ENCODE measurements at places on chromosomes 7 and 10. TPM values are rescaled to one million over a fixed set of nuclear protein-coding genes. Genes with fewer than 3 reads are reported as not detected.

CYP2C18 gene
- 5.9 TPM for polyA plus RNA-seq

CDK14 gene
- polyA plus RNA-seq: 5.5 TPM

PRSS1 gene
- polyA plus RNA-seq: 19.9 TPM

- DNase-seq: no peak
Measured at GRCh38 chr10:110859206-110859972, 12.3 kb upstream of the PDCD4 start.

GRCh38 chr7:82235713-82236112 lies 207.9 kb downstream of the CACNA2D1 start:
- no peak for DNase-seq

- DNase-seq: no peak
Measured at GRCh38 chr7:94123136-94123535, 119.0 kb upstream of the BET1 start.
